ENCODE measurements at places on chromosomes 7 and 10.

GRCh38 chr10:77969114-77969513 is 42.6 kb upstream of the DLG5 start:
- no peak for DNase-seq

DNA sequence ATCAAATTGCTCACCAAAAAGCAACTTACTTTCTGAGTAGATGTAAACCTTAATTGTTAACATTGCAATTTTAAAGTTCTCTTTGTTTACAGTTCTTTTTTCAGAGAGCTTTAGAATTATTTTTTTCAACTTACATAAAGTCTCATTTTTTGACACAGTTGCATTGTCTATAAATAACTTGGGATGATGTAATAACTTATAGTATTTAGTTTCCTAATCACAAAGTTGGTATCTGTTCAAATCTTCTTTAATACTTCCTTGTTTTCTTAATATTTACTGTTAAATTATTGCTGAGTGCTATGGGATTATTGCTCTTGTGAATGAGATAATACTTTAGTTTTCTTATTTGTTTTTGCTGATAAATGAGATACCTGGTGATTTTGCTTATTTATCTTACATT is 18.9 kb upstream of the SUV39H2 start:
- no peak for DNase-seq

- DNase-seq, result no peak
These were observed 121.7 kb downstream of the EVX1 start for GRCh38 chr7:27364344-27364758.

GRCh38 chr7:55345292-55345691 is 19.8 kb upstream of the LANCL2 start:
- no peak for DNase-seq

- DNase-seq, result no peak
These were observed 125.7 kb downstream of the OAT start for GRCh38 chr10:124292911-124293615.

DNA sequence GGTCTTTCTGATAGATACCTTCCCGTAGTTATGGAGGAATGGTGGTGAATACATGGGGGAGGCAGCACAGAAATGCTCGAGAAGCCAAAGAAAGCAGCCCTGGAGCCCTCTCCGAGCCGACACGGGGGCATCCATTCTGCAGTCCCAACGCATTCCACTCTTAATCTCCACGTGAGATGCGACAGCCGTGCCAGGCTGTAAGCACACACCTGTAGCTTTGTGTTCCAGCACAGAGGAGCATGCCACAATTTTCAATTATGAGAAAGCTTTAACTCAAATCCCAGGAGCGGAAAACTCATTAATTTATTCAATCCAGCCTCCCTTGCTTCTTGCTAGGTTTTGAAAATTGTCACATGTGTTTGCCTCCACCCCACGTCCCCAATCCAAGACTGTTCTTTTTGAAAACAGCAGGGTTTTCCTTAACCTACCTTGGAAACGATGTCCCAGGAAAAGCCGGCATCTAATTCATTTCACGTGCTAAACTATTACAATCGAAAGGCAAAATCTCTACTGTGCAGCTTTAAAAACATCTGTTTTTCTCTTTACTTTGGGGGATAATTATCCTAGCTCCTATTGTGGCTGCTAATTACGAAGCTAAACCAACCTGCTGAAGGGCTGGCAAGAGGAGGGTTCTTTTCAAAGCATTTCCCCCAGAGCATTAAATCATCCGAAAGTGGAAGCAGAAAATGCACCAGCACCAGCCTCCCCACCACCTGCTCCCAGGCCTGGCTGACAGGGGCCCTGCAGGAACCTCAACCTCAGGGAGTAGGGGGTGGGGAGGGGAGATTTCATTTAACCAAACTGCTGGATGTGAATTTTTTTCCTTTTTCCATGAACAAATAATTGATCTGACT is 56.0 kb upstream of the CHST15 start:
- no peak for DNase-seq

DNA sequence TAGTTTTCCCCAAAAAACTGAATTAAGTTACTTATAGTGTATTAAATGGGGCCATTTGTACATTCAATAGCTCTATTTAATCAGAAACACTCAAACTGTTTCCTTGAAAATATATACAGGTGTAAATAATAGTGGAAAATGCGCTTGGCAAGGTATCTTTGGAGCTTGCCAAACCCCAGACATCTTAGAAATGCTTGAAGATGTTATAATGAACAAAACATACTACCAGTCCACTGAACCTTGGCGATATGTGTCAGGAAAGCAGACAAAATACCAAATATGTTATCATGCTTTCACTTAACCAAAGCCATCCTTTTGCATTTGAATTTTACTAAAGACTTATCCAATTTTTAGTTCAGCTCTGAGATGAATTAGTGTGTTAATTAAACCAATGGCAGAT is 352.7 kb upstream of the SEMA3A start:
- DNase-seq, result no peak

- DNase-seq, result no peak
These were observed 31.0 kb downstream of the C7orf33 start for GRCh38 chr7:148621563-148621962.

GRCh38 chr7:132117181-132117580 is 459.1 kb downstream of the PLXNA4 start:
- no peak for DNase-seq

GRCh38 chr7:107045195-107045960 is 873 bp downstream of the PRKAR2B start:
- DNase-seq, result no peak

- no peak for DNase-seq
These were observed at the start of gene NYAP1 for GRCh38 chr7:100483722-100484672. Gene NYAP1 (plus strand): TSS chr7:100483927. CDS start chr7:100485312, 1,385 bp downstream.

DNA sequence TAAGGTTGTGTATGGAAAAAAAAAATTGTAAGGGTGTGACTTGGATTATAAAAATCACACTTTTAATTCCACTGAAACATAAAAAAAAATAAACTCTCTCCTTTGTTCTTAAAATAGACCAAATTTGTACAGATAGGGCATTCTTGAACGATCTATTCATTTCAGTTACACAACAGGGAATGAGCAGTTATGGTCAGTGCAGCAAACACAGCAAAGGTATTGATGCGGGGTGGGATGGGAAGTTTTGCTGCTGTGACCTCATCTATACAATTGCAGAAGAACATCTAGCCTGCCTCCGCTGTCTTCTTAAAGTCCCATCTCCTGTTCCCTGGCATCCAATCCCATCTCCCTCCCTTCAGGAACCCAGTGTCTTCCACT is 580.2 kb downstream of the SUGCT start:
- DNase-seq, result no peak

DNA sequence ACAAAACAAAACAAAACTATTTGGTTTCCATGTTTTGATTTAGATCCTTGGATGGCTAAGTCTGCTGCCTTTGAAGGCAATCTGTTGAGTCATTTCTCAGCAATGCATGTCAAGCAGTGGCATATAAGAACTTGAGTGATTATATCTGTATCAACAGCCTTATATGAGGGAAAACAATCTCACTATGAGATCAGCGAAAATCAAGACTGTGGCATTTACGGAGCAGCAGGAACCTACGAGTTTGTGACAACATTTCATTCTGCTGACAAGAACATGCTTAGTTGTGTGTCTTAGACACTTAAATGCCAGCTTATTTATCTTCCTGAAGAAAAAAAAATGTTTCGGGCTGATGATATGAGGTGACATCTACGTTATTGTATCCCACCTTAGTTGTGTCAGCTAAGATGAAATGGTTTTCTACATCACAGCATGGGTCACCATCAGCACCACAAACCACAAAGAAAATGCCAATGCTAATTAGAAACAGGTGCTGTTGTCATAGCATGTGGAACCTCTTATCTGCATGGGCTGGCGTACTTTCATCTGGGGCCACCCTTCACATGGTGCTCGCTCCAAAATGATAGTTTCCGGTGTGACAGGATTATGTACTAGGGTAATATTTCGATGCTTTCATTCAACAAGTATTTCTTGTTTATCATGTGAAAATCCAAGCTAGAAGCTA is 1085.5 kb downstream of the SORCS1 start:
- DNase-seq, result no peak

GRCh38 chr7:28151965-28152364 is 28.6 kb downstream of the JAZF1 start:
- DNase-seq, result no peak

DNA sequence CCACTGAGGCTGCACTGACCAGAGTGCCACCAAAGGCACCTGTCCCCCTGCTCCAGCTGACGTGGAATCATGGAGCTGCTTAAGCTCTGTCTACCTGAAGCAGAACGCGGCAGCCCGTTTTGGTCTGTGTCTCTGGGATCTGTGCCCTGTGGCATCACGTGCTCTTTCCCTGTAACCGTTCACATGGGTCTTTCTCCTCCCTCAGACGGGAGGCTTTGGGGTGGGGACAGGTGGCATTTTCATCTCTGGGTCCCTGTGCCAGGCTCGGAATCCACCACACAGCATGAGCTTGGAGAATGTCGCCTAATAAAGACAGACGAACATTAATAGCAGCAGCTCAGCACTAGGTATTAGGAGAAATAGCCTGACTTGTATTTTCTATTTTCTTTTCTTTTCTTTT is 1.6 kb upstream of the ADAP1 start:
- no peak for DNase-seq

DNA sequence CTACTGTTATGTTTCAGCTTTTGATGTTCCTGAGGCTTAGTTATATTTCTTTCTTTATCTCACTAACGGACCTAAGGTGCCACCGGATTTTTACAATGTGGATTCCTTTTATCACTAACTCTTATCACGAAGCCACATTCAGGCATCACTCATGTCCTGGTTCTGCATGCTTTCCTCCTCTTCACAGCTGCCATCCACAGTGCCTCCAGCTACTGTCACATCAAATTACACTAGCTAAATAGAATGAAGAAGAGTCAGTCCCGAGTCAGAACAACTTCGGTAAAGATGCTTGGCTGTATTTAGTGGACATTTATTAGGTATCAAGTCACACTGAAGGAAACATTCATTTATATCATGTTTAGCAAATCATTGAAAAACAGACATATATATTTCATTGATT is 153.2 kb downstream of the NEBL start:
- no peak for DNase-seq

DNA sequence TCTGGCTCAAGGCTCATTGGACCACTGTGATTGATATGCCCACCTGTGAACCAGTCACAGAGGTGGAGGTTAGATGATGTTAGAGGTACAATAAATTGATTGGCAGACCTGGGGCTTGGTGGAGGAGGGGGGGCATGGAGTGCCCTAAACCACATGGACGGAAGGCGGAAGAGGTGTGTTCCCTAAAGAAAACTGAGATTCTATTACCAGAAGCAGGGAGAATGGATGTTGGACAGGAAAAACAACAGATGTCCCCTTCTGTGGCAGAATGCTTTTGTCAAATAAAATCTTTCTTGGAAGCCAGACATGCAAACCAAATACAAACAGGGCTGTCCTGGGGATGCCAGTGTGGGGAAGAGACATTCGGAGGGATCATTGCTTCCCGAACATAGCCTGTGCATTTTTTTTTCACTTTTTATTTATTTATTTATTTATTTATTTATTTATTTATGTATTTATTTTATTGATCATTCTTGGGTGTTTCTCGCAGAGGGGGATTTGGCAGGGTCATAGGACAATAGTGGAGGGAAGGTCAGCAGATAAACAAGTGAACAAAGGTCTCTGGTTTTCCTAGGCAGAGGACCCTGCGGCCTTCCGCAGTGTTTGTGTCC is 433.9 kb downstream of the RPS24 start:
- no peak for DNase-seq

GRCh38 chr7:88458946-88459345 is 152.3 kb upstream of the STEAP4 start:
- DNase-seq, result no peak

GRCh38 chr7:92402920-92403759 is 44.1 kb upstream of the GATAD1 start:
- no peak for DNase-seq

Data from Panc1 (cell line).